ENCODE measurements at places on chromosomes 2 and 18.

GRCh38 chr18:36183987-36184386, 3.3 kb upstream of the MOCOS start:
- H3K4me3 ChIP-seq = no peak overlapping the region
- H3K27me3 ChIP-seq = no peaks in the 10 kb centered on the region
- DNase-seq = no peak

- no peaks in the 10 kb centered on the region for H3K4me1 ChIP-seq
- H3K36me3 ChIP-seq = no peaks in the 10 kb centered on the region
- H3K27ac ChIP-seq = peak overlapping the region; percentile 87
- DNase-seq = no peak
Observed at GRCh38 chr2:152433791-152434190, 98.8 kb downstream of the FMNL2 start.

DNA sequence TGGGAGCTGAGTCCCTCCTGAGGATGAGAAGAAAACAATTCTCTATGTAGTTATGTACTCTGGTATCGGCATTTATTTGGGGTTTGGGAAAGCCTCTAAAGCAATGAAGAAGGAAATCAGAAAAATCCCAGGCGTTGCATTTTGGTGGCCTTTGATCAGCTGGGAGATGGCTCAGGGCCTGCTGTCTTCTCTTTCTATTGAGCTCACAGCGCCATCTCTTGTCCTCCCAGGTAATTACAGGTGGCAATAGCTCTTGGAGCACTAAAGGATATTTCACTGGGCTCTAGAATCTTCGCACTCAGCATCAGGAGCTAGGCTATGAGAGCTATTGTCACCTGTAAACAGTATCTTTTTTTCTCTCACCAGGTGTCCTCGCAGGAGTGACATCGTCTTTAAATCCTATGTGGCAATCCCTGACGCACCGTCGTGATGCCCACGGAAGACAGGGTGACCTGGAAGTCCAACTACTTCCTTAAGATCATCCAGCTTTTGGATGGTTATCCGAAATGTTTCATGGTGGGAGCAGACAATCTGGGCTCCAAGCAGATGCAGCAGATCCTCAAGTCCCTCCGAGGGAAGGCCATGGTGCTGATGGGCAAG, 76.1 kb upstream of the PMAIP1 start:
- H3K27me3 ChIP-seq = no peaks in the 10 kb centered on the region
- H3K4me3 ChIP-seq = no peak overlapping the region
- H3K4me1 ChIP-seq = no peaks in the 10 kb centered on the region
- H3K27ac ChIP-seq = no peak overlapping the region

GRCh38 chr2:207251573-207252192, 85.9 kb upstream of the KLF7 start:
- H3K36me3 ChIP-seq = no peaks in the 10 kb centered on the region
- H3K27ac ChIP-seq = no peak overlapping the region
- H3K4me1 ChIP-seq = peaks cover 4% of the 10 kb centered on the region
- H3K4me3 ChIP-seq = no peak overlapping the region
- no peak for DNase-seq

DNA sequence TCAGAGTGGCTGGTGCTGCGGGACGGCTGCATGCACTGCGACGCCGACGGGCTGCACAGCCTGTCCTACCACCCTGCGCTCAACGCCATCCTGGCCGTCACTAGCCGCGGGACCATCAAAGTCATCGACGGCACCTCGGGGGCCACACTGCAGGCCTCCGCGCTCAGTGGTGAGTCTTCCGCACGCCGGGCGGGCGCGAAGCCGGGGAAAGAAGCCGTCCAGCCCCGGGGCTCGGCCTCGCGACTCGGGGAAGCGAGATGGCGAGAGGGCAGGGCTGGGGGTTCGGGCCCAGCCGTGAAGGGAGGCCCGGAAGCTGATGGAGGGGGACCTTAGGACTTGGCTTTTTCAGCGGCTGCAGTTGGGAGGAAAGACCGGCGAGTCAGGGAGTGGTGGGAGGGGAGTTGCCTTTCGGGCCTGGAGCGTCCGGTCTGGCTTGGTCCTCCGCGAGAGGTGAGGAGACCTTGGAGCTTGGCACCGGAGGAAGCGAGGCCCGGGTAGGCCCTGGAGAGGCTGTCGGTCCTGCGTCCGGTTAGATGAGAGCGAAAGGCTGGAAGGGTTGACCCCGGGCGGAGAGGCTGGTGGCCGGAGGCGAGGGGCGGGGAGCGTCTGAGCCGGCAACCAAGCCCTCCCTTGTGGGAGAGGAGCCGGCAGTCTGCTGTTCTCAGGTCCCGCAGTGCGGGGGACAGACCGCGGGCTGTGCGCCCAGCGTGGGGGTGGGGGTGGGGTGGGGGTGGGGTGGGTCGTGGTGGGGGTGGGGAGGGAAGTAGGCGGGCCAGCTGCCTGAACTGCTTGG, 691 bp downstream of the BIRC6 start:
- no peaks in the 10 kb centered on the region for H3K36me3 ChIP-seq
- DNase-seq = no peak
- H3K27ac ChIP-seq = peak overlapping the region; percentile 92
- H3K4me1 ChIP-seq = peaks cover 26% of the 10 kb centered on the region

- H3K27me3 ChIP-seq = no peaks in the 10 kb centered on the region
Observed at GRCh38 chr2:170091436-170091835, 86.5 kb upstream of the MYO3B start.

- no peaks in the 10 kb centered on the region for H3K27me3 ChIP-seq
- no peak overlapping the region for H3K27ac ChIP-seq
- H3K4me1 ChIP-seq = no peaks in the 10 kb centered on the region
- DNase-seq = no peak
Observed at GRCh38 chr2:32835148-32835547, 111.6 kb upstream of the LTBP1 start.

DNA sequence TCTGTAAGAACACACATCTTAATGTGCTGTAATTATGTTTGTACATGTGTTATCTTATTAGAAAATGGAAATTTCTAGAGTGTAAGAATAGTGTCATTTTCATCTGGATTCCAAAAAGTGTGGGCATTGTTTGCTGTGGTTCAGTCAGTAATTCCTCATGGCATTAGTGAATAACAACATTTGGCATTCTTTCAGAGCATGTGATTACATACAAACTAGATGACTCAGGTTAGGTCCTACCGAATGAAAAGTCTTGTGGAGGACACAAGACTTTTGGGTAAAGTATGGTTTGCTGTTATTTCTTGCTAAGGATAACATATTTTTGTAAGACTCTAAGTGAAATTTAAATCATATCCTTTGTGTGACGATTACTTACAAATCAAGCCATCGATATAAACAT, 593.1 kb upstream of the NRXN1 start:
- H3K27me3 ChIP-seq = no peaks in the 10 kb centered on the region
- H3K4me3 ChIP-seq = no peak overlapping the region

GRCh38 chr2:118721817-118722551, 125.5 kb downstream of the EN1 start:
- H3K4me3 ChIP-seq = no peak overlapping the region
- no peak for DNase-seq
- H3K36me3 ChIP-seq = no peaks in the 10 kb centered on the region
- H3K4me1 ChIP-seq = no peaks in the 10 kb centered on the region
- no peak overlapping the region for H3K27ac ChIP-seq

- H3K4me3 ChIP-seq = no peak overlapping the region
- no peaks in the 10 kb centered on the region for H3K27me3 ChIP-seq
- no peaks in the 10 kb centered on the region for H3K36me3 ChIP-seq
- peaks cover 9% of the 10 kb centered on the region for H3K4me1 ChIP-seq
- no peak for DNase-seq
Observed at GRCh38 chr2:137969876-137970275, 5.6 kb downstream of the HNMT start.

DNA sequence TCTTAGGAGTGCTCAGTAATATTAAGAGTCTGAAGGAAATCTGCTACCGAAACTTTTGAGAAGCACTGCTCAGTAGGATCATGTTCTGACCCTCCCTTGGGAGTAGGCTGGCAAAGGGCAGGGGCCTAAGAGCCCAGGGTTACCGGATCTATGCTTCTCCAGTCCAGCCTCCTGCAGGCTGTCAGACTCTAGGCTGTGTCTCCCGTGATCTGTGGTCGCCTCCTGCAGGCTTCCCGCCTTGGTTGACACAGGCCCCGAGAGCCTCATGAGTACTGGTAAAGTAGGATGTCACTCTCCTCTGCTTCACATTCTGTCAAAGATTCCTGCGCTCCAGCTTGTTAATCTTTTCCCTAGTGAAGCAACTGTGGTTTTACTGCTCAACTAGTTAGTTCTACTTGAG, 647.8 kb upstream of the RAB6C start:
- H3K27me3 ChIP-seq = no peaks in the 10 kb centered on the region
- no peak overlapping the region for H3K27ac ChIP-seq
- DNase-seq = no peak
- no peaks in the 10 kb centered on the region for H3K4me1 ChIP-seq
- H3K4me3 ChIP-seq = no peak overlapping the region

- DNase-seq = no peak
- H3K4me1 ChIP-seq = peaks cover 8% of the 10 kb centered on the region
- no peaks in the 10 kb centered on the region for H3K36me3 ChIP-seq
- H3K27me3 ChIP-seq = no peaks in the 10 kb centered on the region
Observed at GRCh38 chr2:9739531-9739964, 103.7 kb upstream of the TAF1B start.

GRCh38 chr2:232260075-232260474, 118.5 kb upstream of the ALPP start:
- H3K36me3 ChIP-seq = no peaks in the 10 kb centered on the region
- no peak overlapping the region for H3K4me3 ChIP-seq
- no peak overlapping the region for H3K27ac ChIP-seq
- H3K27me3 ChIP-seq = no peaks in the 10 kb centered on the region
- no peak for DNase-seq

GRCh38 chr18:35611518-35611917, 30.0 kb downstream of the GALNT1 start:
- no peak for DNase-seq
- H3K4me3 ChIP-seq = no peak overlapping the region
- H3K27ac ChIP-seq = no peak overlapping the region
- no peaks in the 10 kb centered on the region for H3K27me3 ChIP-seq
